ENCODE measurements at places on chromosomes 7 and 10.
A peak's percentile ranks its signal among the peaks of the same experiment; 100 is the strongest.

GRCh38 chr10:125661941-125662515 is 20.9 kb downstream of the TEX36 start:
- no peaks in the 10 kb centered on the region for H3K36me3 ChIP-seq

DNA sequence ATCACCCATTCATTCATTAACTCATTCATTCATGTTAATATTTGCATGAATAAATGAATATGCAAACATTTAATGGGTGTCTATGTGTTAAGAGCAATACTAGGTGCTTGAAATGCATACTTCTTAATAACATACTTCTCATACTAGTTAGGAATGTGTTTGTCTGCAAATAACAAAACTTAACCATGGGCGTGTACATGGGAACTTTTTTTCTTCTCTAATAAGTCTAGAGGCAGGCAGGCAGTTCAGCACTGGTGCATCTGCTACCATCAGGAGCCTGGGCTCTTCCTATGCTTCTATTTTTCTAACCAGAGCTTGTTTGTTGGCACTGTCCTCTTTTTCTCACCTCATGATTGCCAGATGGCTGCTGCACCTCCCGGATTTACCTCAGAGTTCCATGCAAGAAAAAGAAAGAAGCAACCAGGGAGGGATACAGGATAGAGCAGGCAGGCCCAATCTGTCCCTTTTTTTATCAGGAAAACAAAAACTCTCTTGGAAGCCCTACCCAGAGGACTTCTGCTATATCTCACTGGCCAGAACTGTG is 22.7 kb downstream of the CDHR3 start:
- peaks cover 59% of the 10 kb centered on the region for H3K27me3 ChIP-seq
- H3K27ac ChIP-seq, result no peak overlapping the region
- H3K36me3 ChIP-seq, result no peaks in the 10 kb centered on the region
- H3K4me3 ChIP-seq, result no peak overlapping the region
- ATAC-seq, result no peak

DNA sequence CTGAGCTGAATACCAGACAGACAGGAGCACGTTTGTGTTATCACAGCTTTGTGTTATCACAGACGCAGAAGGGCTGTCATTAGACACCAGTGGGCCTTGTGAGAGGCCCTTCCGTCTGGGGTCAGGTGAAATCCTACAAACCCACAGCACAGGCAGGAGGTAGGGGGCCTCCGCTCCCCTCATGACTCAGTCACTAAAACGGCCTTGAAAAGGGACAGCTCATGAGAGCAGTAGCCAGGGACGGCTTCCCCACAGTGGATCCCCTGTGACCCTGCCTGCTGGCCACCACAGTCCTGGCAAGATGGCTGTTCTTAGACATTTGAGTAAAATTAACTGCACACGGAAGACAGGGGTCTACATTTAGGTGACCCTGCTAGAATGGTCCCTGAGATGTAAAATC is 215.8 kb upstream of the PPP2R2D start:
- no peak for ATAC-seq
- H3K36me3 ChIP-seq, result no peaks in the 10 kb centered on the region
- no peaks in the 10 kb centered on the region for H3K27me3 ChIP-seq
- H3K4me3 ChIP-seq, result no peak overlapping the region
- no peaks in the 10 kb centered on the region for H3K4me1 ChIP-seq
- H3K27ac ChIP-seq, result no peak overlapping the region

DNA sequence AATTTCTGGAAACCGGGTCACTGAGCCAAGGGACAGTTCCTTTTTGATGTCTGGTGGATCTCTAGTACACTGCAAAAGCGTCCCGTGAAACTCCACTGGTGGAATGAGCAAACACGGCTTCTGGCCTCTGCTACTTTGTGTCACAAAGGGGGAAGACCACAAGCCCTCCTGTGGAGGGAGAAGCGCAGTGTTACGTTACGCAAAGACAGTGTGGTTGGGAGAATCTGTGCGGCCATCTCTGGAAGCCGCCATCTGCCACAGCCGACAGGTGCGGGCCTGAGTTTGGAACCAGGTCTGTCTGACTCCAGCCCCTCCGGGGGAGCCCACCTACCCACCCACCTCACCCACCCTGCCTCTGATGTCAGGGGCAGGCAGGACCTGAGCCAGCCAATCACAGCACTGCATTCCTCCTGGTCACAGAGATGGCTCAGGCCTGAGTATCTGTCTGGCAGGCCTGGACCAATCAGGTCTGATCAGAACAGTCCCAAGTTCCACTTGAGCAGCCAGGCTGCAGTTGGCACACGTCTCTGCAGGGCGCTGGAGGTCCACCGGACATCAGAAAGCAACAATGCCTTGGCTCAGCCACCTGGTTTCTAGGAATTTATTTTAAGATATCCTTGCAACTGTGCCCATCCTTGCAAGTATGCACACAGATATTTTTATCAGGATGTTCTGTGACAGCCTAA is 3.0 kb upstream of the CYP2W1 start:
- H3K27ac ChIP-seq, result no peak overlapping the region
- no peak for ATAC-seq
- no peaks in the 10 kb centered on the region for H3K36me3 ChIP-seq
- H3K4me3 ChIP-seq, result no peak overlapping the region
- H3K4me1 ChIP-seq, result peaks cover 9% of the 10 kb centered on the region

DNA sequence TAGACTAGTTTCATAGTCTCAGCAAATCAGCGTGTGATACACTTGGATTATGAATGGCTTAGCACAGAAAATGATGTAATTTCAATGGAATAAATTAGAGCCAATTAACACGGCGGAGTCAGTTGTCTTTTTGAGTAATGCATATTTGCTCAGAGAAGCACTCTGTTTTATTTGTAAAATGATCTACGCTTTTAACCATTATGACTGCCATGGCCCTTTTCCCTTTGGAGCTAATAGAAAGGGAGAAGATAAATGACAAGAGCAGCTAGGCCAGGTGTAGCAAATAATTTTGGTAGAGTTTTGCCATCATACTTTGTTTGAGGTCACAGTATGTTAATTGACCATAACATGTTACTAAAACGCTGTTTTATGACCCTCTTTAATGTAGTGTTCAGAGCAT is 86.8 kb downstream of the GPR158 start:
- no peaks in the 10 kb centered on the region for H3K36me3 ChIP-seq
- no peak overlapping the region for H3K27ac ChIP-seq
- H3K27me3 ChIP-seq, result no peaks in the 10 kb centered on the region
- no peaks in the 10 kb centered on the region for H3K4me1 ChIP-seq

- no peaks in the 10 kb centered on the region for H3K36me3 ChIP-seq
- peak; percentile 53 for ATAC-seq
- no peak overlapping the region for H3K27ac ChIP-seq
- H3K27me3 ChIP-seq, result peaks cover 25% of the 10 kb centered on the region
- H3K4me1 ChIP-seq, result peaks cover 19% of the 10 kb centered on the region
- peak overlapping the region; percentile 53 for H3K4me3 ChIP-seq
Observed at GRCh38 chr10:93751832-93752231, 5.9 kb upstream of the LGI1 start.

DNA sequence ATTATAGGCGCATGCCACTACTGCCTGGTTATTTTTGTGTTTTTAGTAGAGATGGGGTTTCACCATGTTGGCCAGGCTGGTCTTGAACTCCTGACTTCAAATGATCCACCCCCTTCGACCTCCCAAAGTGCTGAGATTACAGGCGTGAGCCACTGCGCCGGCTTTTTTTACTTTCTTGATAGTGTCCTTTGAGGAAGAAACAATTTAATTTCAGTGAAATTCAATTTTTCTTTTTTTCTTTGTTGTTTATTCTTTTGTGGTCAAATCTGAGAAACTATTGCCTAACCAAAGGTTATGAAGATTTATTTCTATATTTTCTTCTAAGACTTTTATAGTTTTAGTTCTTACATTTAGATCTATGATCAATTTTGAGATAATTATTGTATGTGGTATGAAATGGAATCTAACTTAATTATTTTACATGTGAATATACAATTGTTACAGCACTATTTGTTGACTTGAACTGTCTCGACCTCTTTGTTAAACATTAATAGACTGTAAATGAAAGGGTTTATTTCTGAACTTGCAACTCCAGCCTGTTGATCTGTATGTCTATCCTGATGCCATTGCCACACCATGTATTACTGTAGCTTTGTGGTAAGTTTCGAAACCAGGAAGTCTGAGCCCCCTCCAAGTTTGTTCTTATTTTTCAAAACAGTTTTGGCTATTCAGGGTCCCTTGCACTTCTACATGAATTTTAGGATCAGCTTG is 19.8 kb upstream of the RASSF4 start:
- peaks cover 8% of the 10 kb centered on the region for H3K36me3 ChIP-seq
- peaks cover 6% of the 10 kb centered on the region for H3K27me3 ChIP-seq
- no peak for ATAC-seq
- no peak overlapping the region for H3K4me3 ChIP-seq
- H3K27ac ChIP-seq, result no peak overlapping the region

DNA sequence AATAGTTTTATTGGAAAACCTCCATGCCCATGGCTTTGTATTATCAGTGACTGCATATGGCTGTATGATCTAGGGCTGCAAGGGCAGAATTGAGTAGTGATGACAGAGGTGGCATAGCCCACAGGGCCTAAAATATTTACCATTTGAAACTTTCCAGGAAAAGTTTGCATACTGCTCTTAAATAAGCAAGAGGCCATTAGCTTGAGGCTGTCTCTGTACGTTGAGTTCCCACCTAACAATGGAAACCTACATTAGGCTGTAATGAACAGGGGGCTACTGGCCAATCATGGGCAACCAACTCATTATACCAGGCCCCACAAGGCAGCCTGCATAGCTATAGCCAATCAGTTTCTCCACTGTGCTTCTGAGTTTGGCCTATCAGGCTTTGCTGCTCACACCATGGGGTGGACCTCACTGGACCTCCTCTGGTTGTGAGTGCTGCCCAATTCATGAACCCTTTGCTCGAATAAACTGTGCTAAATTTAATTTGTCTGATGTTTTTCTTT is 673 bp upstream of the ST8SIA6 start:
- ATAC-seq, result no peak
- no peak overlapping the region for H3K4me3 ChIP-seq
- peaks cover 52% of the 10 kb centered on the region for H3K27me3 ChIP-seq

DNA sequence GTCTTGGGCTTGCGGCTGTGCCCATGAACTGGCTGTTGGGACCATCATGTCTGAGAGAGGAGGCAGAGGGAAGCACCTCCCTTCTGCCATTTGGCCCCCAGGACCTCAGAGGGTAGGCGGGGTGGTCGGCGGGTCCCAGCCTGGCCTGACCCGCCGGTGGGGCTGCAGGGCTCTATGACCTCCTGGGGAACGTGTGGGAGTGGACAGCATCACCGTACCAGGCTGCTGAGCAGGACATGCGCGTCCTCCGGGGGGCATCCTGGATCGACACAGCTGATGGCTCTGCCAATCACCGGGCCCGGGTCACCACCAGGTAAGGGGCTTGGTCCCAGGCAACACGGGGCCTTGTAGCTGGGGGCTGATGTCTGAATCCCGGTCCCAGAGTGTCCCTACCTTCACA is 14.1 kb downstream of the SUMF2 start:
- no peak for ATAC-seq
- H3K27ac ChIP-seq, result no peak overlapping the region
- peaks cover 8% of the 10 kb centered on the region for H3K4me1 ChIP-seq
- no peak overlapping the region for H3K4me3 ChIP-seq
- no peaks in the 10 kb centered on the region for H3K27me3 ChIP-seq
- H3K36me3 ChIP-seq, result peaks cover 49% of the 10 kb centered on the region

DNA sequence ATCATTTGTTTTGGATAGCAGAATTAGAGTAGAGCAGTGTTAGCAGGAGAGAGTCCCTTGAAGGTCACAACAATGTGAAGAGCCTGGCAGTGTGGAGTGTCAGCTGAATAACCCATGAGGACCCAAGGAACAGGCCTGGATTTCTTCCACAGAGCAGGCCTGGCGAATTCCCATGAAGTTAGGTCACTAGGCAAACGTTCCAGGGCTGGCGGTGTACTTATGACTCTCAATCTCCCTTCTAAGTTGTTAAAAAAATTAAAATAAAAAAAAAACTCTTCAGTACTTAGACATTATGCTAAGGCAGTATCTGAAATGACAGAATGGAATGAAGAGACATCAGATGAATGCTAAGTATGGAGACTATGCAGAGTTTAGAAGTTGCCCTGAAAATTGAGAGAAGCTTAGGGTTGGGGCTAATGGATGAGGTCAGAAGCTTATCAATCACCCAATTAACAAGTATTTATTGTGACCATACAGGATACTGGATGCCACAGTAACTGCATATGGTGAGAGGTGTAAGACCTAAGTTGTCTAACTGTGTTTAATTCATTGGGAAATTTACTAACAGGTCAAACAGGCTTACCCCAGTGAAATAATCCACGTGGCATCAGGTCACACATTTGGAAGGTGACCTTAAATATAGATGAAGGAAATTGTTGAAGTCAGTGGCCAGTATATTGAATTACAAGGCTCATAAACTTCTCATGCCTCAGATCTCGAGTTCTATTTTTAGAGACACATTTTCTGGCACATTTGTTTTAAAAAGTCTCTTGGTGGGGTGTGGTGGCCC is 126.2 kb upstream of the NRP1 start:
- no peak overlapping the region for H3K27ac ChIP-seq
- no peaks in the 10 kb centered on the region for H3K4me1 ChIP-seq
- no peak for ATAC-seq
- no peaks in the 10 kb centered on the region for H3K27me3 ChIP-seq
- H3K4me3 ChIP-seq, result no peak overlapping the region

DNA sequence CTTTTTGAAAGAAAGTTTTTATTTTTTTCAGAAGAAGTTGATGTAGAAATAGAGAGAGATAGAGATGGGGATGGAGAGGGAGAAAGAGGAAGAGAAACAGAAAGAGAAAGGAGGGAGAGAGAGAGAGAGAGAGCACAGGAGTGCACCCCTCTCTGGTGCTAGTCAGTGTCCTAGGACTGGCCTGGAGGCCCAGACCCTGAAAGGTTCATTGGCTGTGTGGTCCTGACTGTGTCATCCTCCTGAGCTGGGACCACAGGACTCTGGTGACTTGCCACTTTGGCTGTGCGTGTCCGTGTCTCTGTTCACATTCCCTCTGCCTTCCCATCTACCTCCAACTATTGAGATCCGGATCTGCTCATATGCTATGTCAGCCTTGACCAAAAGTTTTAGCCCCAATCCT is 62.1 kb upstream of the SHH start:
- H3K27me3 ChIP-seq, result peaks cover 22% of the 10 kb centered on the region
- no peaks in the 10 kb centered on the region for H3K36me3 ChIP-seq
- no peak overlapping the region for H3K4me3 ChIP-seq
- no peak for ATAC-seq

DNA sequence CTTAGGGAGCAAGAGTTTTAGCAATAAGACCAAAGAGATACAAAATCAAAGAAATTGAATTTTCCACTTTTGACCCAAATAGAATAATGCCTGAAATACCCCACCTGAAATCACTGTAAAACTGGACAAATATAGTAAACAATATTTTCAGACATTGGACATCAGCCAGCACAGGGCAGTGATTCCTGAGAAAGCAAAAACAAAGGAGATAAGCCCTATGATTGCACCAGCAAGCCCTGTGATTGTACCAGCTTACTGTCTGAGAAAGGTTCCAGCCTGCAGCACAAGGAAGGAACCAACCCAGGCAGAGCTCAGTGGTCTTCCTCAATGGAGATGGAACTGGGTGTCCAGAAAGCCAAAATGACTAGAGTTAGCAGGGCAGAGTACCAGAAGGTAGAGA is 10.3 kb downstream of the TMEM106B start:
- no peak overlapping the region for H3K4me3 ChIP-seq
- ATAC-seq, result no peak
- peaks cover 22% of the 10 kb centered on the region for H3K4me1 ChIP-seq
- H3K27me3 ChIP-seq, result no peaks in the 10 kb centered on the region
- H3K27ac ChIP-seq, result no peak overlapping the region
- H3K36me3 ChIP-seq, result peaks cover 69% of the 10 kb centered on the region
